Posterior cingulate gyrus (tissue), 11 donors: ENCODE measurements at places on chromosomes 2 and 18.

- DNase-seq = no peak
Measured at GRCh38 chr2:187976259-187976985, 315.3 kb upstream of the GULP1 start.

DNA sequence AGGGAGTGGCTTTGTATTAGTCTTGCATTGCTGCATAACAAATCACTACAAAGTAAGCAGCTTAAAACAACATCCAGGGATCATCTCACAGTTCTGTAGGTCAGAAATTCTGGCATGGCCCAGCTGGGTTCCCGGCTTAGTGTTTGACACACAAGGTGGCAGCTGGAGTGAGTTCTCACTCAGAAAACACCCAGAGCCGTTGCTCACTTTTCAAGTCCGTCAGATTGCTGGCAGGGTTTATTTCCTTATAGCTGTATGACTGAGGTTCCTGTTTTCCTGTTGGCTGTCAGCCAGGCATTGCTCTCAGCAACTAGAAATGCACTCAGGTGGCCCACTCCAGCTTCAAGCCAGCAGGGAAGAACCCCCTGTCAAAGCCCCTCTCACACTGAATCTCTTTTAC, 324.1 kb downstream of the CCDC178 start:
- DNase-seq = no peak

DNA sequence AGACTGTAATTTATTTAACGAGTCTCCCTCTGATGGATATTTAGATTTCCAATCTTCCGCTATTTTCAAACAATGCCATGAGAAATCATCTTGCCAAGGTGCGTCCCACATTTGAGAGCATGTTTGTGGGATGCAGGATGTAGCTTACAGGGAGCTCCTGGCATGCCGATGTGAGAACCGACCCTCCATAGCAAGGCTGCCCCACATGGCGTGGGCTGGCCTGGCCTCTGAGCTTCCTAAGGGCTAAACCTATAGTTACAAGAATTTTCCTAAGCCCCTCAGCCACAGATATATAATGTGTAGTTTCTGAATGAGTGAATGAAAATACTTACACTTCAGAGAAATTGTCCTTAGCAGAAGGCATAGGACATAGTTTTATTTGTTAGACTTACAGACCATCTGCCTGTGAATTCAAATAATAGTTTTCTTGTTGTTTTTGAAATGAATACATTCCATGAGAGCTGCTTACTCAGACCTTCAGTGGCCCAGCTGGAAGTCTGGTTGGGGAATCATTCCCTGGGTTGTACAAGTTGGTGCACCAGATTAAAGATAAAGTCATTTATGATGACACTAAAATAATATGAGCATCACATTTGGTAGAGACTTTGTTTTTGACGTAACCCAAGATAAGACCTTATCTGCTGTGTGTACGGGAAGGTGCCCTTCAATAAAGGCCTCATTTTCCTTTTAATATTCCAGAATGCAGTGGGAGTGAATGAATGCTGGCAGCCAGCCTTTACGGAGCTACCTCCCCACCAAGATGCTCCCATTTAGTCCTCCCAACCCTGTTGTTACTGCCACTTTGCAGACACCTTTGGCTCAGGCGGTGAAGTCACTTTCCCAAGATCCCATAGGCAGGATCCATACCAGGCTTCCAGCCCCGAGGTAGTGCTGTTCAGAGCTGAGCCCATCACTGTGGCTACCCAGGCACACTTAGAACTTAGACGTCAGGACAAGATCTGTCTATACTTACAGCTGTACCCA, 107.1 kb downstream of the GLI2 start:
- no peak for DNase-seq

DNA sequence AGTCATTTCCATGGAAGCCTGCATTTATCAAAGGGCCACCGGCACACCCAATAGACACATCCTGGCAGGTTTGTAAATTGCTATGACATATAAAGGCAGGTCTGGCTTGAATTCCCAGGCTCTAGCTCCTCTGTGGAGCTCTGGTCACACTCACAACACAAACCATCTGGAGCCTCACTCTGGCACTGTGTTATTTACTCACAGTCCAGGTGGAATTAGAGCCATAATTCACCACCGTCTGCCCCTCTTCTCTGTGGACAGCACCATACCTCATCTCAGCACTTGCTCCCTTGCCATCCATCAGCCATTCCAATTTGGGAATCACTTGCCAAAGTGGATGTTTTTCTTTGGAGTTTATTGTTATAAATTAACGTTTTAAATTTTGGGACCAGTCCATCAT, 84.3 kb upstream of the OSR1 start:
- no peak for DNase-seq

DNA sequence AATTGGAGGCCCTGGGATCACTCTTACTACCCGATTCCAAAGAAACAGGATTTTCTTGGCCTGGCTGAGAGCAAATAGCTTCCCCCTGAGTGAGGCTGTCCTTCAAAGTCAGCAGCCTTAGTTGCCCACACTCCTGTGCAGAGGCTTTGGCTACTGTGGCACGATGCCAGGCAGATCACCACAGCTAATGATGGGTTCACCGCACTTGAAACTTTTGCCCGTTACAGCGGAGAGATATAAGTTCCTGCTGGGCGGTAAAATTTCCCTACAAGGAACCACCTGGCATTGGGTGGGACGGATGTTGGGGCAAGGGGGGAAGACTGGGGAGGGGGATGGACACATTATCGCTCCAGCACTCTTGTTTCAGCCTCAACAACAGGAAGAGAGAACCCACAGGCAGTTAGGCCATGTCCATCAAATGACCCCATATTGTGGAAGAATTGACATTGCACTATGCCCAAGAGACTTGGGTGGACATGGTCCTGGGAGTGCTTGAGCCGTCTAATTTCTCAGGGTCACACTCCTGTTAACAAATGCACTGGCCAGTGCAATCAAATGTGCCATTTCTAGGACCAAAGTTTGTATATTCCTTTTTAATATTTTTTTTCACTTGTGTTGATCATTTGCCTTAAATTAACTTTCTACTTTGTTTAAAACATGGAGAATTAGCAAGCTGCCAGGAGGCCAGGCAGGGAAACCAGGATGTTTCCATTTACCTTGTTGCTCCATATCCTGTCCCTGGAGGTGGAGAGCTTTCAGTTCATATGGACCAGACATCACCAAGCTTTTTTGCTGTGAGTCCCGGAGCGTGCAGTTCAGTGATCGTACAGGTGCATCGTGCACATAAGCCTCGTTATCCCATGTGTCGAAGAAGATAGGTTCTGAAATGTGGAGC, 4.4 kb downstream of the IL1B start:
- DNase-seq = no peak

- no peak for DNase-seq
Measured at GRCh38 chr2:12009323-12009905, 263.0 kb downstream of the LPIN1 start.

DNA sequence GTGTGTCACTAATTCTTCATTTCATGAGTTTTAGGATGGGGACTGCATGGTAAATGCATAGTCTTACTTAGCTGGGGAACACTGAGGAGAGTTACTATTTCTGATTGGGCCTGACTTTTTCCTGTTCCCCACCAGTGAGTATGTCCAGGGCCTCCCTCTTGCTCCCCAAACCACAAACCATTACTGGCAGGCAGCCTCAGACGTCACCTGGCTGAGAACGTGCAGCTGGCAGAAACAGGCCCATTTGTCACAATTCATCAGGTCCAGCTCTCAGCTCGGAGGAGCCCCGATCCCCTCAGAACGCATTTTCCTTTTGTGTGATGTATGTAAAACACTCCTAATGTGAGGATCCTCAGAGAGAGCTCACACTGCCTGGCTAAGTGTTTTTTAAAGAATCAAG, 71.7 kb upstream of the SIX3 start:
- DNase-seq = no peak

DNA sequence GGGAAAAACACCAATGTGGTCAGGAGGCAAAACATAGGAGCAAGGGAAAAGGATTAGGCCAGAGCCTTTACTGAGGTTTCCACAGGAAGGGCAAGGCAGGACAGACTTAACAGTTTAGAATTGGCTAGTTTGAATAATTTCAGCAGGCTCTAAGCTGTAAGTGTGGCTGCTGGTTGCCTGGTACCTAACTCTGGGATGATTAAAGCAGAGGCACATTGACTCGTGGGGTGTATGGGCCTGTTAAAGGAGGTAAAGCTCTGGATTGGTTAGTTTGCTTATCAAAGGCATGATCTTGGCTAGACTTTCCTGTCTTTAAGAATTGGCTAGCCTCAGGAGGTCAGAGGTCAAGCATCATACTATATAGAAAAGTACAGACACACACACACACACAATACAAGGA, 132.6 kb downstream of the SPAG16 start:
- no peak for DNase-seq

GRCh38 chr18:3493501-3494244, 43.7 kb downstream of the TGIF1 start:
- DNase-seq = no peak

DNA sequence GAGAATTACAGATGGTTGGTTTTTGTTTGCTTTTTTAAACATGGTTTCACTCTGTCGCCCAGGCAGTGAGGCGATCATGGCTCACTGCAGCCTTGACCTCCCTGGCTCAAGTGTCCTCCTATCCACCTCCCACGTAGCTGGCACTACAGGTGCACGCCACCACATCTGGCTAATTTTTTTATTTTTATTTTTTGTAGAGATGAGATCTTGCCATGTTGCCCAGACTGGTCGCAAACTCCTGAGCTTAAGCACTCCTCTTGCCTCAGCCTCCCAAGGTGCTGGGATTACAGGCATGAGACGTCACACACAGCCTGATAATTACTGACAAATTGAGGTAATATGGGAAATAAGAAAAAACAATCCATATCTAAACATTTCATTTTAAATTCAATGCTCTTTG, 110.5 kb upstream of the ZSWIM2 start:
- DNase-seq = no peak

GRCh38 chr18:11991021-11991795, 9.9 kb downstream of the IMPA2 start:
- no peak for DNase-seq

DNA sequence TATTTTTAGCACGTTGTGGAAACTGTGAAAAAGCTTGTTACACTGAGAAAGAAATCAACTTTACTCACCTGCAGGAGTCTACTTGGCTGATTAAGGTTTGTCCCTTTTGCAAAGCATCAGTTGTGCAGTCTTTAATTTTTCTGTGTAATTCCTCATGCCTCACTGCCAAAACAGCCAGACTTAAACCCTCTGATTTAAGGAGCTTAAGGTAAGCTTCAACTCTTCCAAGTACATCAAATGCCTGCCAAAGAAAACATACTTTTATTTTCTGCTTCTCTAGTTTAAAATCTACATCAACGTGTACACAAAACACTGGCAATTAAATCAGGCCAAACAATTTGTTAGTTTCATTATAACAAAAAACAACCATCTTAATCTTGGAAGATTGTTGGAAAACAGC, 98.0 kb upstream of the TTN start:
- no peak for DNase-seq

GRCh38 chr18:34767601-34768027, 57.5 kb downstream of the DTNA start:
- DNase-seq = no peak

DNA sequence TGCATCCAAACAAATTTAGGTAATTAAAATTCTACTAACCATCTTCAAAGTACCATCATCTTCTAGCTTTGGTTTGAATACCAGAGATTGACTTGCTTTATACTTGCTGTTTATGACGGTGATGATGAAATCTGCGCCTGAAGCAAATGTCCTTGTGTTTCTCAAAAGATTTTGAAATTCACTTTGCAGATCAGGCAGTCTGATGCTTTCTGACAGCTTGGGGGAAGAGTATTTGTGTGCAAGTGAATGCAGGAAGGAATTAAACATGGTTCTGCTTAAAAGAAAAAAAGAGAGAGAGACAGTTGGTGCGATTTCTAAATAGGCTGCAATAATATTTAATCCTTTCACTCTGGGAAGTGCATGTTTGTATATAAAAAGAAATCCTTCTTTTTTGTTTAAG, 29.6 kb downstream of the CSRNP3 start:
- DNase-seq = no peak

DNA sequence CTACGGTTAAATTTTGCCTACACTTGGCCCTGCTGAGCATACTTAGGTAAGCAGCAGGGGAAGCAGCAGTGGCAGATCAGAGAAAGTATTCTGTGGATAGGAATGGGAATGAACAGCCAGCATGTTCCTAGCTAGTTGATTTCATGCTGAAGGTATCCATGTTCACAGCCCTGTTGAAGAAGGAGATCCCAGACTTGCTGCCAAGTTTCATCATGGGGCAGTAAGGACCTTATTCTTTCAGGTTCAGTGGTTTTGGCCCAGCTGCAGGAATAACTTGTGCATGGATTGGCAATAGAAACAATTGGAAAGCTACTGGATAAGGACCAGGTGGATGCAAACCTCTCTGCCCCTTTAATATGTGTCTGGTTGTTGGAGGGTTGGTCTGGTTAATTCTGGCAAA, 98.2 kb upstream of the TMEM178A start:
- DNase-seq = no peak

DNA sequence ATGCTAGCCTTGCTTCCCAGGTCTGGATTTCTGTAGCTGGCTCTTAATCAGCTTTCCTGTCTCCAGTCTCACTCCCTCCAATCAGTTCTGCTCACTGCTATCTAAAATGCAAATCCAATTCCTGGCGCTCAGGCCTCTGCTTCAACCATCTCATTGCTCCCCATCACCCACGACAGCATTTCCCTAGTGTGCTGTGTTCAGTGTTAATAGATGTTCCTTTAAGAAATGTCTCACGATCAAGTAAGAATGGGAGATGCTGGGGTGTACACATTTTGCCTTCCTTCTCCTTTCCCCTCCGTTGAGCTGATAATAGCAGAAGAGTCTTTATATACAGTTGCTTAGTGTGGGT, 1.6 kb upstream of the PUM2 start:
- no peak for DNase-seq

GRCh38 chr2:121699421-121700333, 37.0 kb downstream of the NIFK start:
- DNase-seq = no peak

DNA sequence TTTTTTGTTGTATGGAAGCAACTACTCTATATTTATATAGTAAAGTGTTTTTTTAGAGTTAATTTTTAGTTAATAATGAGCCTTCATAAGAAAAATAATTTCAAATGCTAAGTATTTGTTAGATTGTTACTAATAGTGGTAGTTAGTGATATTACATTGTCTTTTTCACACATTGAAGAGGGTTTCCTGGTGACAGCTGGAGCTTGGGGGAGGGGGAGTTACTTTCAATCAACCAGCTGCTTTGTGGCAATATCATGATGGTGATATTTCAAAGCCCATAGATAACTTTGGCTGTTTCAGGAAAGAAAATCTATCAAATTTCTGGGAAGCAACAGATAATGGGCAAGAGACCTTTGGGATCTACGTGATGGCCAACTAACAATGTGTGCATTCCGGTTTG, 4.1 kb downstream of the RHBDD1 start:
- no peak for DNase-seq

GRCh38 chr2:143204062-143204461, 74.8 kb downstream of the ARHGAP15 start:
- DNase-seq = no peak

DNA sequence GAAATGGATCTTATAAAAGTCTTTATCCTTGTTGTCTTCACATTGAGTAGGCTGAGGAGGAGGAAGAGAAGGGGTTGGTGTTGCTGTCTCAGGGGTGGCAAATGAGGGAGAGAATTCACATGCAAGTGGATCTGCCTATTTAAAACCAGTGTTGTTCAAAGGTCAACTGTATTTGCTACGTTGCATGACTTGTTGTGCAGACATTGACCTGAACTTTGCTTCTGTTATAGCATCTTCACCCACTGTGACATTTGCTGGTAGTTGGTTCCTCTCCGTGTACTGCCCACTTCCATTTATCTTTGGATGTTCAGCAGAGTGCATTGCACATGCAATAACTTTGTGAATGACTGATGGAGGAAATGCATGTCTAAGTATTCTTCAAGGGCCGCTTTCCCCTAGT, 228.6 kb upstream of the DPP10 start:
- DNase-seq = no peak
